ENCODE measurements at places on chromosomes 11 and 22. TPM values are rescaled to one million over a fixed set of nuclear protein-coding genes. Genes with fewer than 3 reads are reported as not detected.

Gene TMEM132A
- 1.3 TPM for total RNA-seq

DNA sequence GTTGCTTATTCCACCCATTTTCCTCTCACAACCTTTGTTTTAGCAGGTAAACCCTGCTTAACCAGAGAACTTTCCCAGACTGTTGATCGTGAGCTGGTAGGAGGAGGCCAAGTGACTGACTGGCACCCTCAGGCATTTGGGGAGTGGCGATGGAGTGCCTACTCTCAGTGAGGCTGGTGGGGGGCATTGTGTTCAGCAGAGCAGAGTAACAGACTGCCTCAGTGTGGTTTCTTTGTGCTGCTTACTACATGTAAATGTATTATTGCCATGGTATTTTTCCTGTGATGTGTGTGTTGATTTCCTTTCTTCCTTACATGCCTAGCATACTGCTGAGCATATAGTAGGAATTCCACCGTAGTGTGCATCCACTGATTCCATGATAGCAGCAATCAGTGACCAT lies 2.6 kb downstream of the MARK2 start:
- H3K4me3 ChIP-seq, result peak overlapping the region; percentile 93
- DNase-seq, result no peak
- peaks cover 67% of the 10 kb centered on the region for H3K4me1 ChIP-seq

GRCh38 chr11:21485426-21485825 lies 707.5 kb upstream of the ANO5 start:
- no peak overlapping the region for H3K4me3 ChIP-seq
- H3K36me3 ChIP-seq, result no peaks in the 10 kb centered on the region
- no peaks in the 10 kb centered on the region for H3K27me3 ChIP-seq
- H3K27ac ChIP-seq, result no peak overlapping the region
- H3K4me1 ChIP-seq, result peaks cover 2% of the 10 kb centered on the region

- no peaks in the 10 kb centered on the region for H3K36me3 ChIP-seq
- H3K27ac ChIP-seq, result no peak overlapping the region
- no peaks in the 10 kb centered on the region for H3K4me1 ChIP-seq
- H3K4me3 ChIP-seq, result no peak overlapping the region
- peaks cover 28% of the 10 kb centered on the region for H3K27me3 ChIP-seq
Measured at GRCh38 chr11:13644997-13645687, 23.3 kb upstream of the FAR1 start.

Gene PIWIL4
- total RNA-seq, result 1.5 TPM

DNA sequence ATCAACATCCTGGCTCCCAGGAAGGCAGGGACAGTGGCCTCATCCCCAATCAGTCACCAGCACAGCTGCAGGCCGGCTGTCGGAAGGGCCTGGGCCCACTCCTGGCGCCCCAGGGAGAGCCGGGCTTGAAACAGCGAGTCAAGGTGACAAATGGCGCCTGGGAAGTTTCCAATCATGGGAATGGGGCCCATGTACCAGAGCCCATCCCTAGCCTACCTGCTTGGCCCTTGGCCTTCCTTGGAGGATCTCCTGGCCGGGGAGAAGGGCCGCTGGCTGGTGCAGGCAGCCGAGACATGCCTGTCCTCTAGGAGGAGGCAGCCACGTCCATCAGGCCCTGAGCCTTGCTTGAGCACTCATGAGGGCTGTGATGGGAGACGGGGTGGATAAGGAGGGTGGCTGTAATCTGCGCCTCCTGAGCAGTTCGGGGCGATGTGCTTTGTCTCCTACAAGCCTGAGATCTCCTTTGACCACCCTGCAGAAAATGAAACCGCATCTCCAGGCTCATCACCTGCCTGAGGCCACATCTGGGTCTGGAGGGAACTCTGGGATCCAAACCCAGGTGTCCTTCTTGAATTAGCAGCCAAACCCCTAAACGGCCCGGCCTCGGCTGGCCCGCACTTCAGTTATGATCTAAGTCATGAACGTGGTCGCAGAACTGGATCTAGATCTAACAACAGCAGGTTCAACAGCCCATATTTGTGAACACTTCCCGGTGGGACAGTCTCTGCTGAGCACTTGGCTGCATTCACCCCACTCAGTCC lies 862.0 kb downstream of the TBC1D22A start:
- no peak overlapping the region for H3K4me3 ChIP-seq
- H3K27me3 ChIP-seq, result peaks cover 2% of the 10 kb centered on the region
- H3K4me1 ChIP-seq, result no peaks in the 10 kb centered on the region
- H3K36me3 ChIP-seq, result no peaks in the 10 kb centered on the region
- no peak overlapping the region for H3K27ac ChIP-seq

Gene P2RY2
- total RNA-seq, result not detected

DNA sequence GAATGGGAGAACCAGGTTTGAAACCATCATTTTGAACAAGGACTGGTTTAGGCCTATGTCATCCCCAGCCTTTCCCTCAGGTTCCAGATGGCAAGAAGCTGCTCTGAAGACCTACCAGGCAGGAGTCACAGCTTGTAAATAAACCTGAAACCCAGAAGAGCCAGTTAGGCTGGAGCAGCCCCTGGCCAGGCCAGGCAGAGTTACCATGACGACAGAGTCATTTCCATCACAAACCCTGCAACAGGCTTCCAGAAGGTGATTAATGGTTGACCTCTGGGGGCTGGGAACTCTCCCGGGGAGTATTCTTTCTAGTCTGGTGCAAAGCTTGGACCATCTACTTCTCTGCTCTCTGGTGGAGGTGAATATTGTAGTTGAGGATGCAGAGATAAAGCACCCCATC lies 164.1 kb upstream of the NCAM1 start:
- no peak for DNase-seq
- no peak overlapping the region for H3K4me3 ChIP-seq
- no peaks in the 10 kb centered on the region for H3K36me3 ChIP-seq

- H3K36me3 ChIP-seq, result no peaks in the 10 kb centered on the region
- DNase-seq, result no peak
- no peaks in the 10 kb centered on the region for H3K4me1 ChIP-seq
- H3K27me3 ChIP-seq, result no peaks in the 10 kb centered on the region
- H3K4me3 ChIP-seq, result no peak overlapping the region
Measured at GRCh38 chr11:99098751-99099150, 78.0 kb downstream of the CNTN5 start.

Gene OR2AG2
- not detected for total RNA-seq

Gene SHISAL1
- total RNA-seq, result not detected

Gene MAJIN
- not detected for total RNA-seq

DNA sequence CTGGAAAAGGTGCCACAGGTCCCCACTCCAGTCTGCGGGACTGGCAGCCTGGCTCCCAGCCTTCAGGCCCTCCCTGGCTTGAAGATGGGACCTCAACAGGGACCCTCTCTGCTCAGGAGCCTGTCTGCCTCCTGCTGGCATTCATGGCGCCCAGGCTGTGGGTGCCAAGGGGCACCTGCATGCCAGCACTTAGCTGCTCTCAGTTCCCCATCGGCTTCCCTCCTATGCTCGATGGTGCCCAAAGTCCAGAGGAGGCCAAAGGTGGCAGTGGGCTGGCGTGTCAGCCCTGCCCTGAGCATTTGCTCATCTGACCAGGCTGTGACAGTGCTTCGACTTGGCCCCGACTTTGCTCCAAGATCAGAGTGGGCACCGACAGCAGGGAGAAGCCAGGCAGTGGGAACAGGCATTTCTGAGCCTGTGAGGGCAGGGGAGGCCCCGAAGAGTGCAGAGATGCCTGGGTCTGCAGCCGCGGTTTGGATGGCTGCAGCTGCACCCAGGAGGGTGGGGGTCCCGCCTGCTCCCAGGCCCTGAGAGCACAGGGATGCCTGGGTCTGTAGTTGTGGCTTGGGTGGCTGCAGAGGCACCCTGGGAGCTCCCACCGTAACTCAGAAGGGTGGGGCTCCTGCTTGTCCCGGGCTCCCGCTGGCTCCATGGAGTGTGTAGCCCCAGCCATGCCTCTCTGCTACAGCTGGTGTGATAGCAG lies 463.6 kb downstream of the TBC1D22A start:
- no peak overlapping the region for H3K4me3 ChIP-seq
- H3K36me3 ChIP-seq, result no peaks in the 10 kb centered on the region
- DNase-seq, result no peak
- peaks cover 4% of the 10 kb centered on the region for H3K27me3 ChIP-seq
- H3K27ac ChIP-seq, result no peak overlapping the region

Gene STT3A
- total RNA-seq, result 86.7 TPM

Gene TPBGL
- 0.14 TPM for total RNA-seq

DNA sequence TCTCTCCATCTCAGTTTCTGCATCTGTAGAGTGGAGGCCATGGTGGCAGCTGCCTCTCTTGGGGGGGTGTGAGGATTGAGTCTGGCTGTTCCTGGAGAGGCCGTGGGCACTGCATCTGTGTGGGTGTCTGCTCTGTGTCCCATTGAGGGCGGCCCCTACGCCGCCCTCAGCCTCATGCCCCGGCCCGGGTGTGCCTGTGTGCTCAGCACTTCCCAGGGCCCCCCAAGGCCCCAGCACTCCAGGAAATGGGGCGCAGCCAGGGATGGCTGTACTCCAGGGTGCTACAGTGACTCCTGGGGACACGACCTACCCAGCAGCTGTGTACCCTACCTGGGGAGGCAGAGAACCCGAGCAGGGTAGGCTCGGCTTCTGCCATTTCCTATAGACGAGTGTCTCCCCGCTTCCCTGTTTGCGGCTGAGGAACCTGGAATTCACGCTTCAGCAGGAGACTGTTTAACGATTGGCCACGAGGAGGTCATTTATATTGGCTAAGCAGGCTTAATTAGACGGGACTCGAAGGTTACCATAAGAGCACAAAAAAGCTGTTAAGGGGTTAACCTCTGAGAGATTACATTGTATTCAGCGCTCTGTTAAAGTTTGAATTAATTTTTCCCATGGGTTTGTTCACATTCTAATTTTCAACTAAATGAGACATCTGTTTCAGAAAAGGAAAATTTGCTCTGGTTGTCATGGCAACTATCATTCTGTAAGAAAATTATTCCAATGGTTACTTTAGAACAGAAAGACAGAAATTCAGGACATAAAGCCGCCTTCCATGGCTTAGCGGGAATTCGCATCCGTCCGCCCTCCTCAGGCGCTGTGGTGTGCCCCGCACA lies 76.4 kb downstream of the MPPED1 start:
- no peak overlapping the region for H3K27ac ChIP-seq
- no peaks in the 10 kb centered on the region for H3K27me3 ChIP-seq
- DNase-seq, result no peak
- H3K4me3 ChIP-seq, result no peak overlapping the region
- H3K36me3 ChIP-seq, result no peaks in the 10 kb centered on the region

GRCh38 chr11:18371279-18371678 lies 23.1 kb upstream of the LDHA start:
- H3K36me3 ChIP-seq, result peaks cover 10% of the 10 kb centered on the region
- H3K4me1 ChIP-seq, result peaks cover 2% of the 10 kb centered on the region
- DNase-seq, result no peak
- H3K27me3 ChIP-seq, result no peaks in the 10 kb centered on the region

- H3K27me3 ChIP-seq, result peaks cover 15% of the 10 kb centered on the region
- H3K36me3 ChIP-seq, result no peaks in the 10 kb centered on the region
- DNase-seq, result no peak
- no peak overlapping the region for H3K27ac ChIP-seq
- no peak overlapping the region for H3K4me3 ChIP-seq
- H3K4me1 ChIP-seq, result peaks cover 3% of the 10 kb centered on the region
Measured at GRCh38 chr11:69209421-69210309, 53.9 kb downstream of the SMIM38 start.

- no peak for DNase-seq
- no peaks in the 10 kb centered on the region for H3K36me3 ChIP-seq
- H3K27ac ChIP-seq, result no peak overlapping the region
- no peaks in the 10 kb centered on the region for H3K4me1 ChIP-seq
Measured at GRCh38 chr22:26998129-26998528, 340.7 kb downstream of the MIAT start.

DNA sequence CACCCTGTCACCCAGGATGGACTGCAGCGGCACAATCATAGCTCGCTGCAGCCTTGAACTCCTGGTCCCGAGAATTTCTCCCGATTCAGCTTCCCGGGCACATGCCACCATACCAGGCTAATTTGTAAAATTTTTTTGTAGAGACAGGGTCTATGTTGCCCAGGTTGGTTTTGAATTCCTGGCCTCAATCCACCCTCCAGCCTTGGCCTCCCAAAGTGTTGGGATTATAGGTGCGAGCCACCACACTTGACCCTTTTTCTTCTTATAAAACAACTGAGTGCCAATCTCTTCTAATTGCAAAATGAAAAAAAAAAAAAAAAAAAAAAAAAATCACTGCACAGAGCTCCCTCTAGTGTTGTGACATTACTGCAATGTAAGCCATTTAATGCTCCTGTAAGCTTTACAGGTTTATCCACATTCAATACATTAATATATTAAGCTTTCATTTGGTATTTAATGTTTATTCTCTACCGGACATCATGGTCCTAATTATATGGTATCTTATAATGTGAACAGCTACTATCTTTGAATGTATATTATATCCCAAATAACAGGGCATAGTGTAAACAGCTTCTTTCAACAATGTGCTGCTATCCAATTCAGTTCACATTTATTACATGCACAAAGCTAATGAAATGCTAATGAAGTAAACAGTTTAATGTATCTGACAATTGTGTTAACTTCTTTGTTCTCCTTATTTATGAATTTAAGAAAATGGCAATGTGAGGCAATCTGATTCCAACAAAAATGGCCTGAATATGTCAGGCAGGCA lies 44.6 kb downstream of the COPB1 start:
- H3K27ac ChIP-seq, result no peak overlapping the region
- H3K36me3 ChIP-seq, result peaks cover 32% of the 10 kb centered on the region
- H3K4me1 ChIP-seq, result peaks cover 10% of the 10 kb centered on the region
- H3K27me3 ChIP-seq, result no peaks in the 10 kb centered on the region
- H3K4me3 ChIP-seq, result no peak overlapping the region

Gene EHD1
- total RNA-seq, result 195 TPM

Gene RIBC2
- total RNA-seq, result 12.1 TPM

Gene LRRC75B
- 3.2 TPM for total RNA-seq

Gene OSM
- total RNA-seq, result 125 TPM

DNA sequence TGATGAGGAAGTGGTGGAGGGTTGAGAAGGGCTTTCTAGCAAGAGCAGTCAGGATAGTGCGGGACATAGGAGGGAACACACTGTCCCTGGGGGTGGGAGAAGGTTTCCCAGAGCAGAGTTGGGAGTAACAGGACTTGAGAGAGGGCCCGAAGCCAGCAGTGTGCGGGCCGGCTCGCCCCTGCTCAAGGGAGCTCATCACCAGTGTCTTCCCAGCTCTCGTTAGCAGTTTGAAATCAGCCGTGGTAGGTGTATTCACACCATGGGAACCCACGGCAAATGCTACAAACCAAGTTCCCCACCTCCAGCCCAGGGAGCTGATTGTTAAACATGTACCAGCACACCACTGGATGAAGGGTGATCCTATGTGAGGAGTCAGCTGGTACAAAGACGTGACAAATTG lies 66.2 kb upstream of the EIF3D start:
- DNase-seq, result no peak
- H3K4me3 ChIP-seq, result no peak overlapping the region
- no peaks in the 10 kb centered on the region for H3K36me3 ChIP-seq
- no peaks in the 10 kb centered on the region for H3K4me1 ChIP-seq

Gene TPH1
- 0.28 TPM for total RNA-seq

Gene CHEK2
- 33.6 TPM for total RNA-seq

GRCh38 chr11:57493507-57494503 lies 21.7 kb downstream of the SLC43A1 start:
- peak overlapping the region; percentile 88 for H3K27ac ChIP-seq
- H3K36me3 ChIP-seq, result peaks cover 14% of the 10 kb centered on the region
- no peaks in the 10 kb centered on the region for H3K27me3 ChIP-seq
- DNase-seq, result peak; percentile 76

Measured in activated naive CD8-positive, alpha-beta T cell treated with anti-CD3 and anti-CD28 coated beads, Interleukin-2, amount 10 ng/mL, durations not matched to agents 7 days and 5 days (primary cell).